Activated T-helper 2 cell treated with anti-CD3 and anti-CD28 coated beads, Interferon-gamma antibody, Interleukin-2, Interleukin-4, amounts not matched to agents 10 μg/mL and 5 μg/mL and 100 μg/mL, durations not matched to agents 14 hours and 24 hours and 36 hours (primary cell): ENCODE measurements at places on chromosomes 2 and 18. TPM values are rescaled to one million over a fixed set of nuclear protein-coding genes. Genes with fewer than 3 reads are reported as not detected.

Gene ARHGAP25
- total RNA-seq = 39.9 and 41.3 TPM in 2 replicates

Gene TP53I3
- 2.7 and 3.1 TPM in 2 replicates for total RNA-seq

Gene PDE11A
- total RNA-seq = not detected in 2 replicates

DNA sequence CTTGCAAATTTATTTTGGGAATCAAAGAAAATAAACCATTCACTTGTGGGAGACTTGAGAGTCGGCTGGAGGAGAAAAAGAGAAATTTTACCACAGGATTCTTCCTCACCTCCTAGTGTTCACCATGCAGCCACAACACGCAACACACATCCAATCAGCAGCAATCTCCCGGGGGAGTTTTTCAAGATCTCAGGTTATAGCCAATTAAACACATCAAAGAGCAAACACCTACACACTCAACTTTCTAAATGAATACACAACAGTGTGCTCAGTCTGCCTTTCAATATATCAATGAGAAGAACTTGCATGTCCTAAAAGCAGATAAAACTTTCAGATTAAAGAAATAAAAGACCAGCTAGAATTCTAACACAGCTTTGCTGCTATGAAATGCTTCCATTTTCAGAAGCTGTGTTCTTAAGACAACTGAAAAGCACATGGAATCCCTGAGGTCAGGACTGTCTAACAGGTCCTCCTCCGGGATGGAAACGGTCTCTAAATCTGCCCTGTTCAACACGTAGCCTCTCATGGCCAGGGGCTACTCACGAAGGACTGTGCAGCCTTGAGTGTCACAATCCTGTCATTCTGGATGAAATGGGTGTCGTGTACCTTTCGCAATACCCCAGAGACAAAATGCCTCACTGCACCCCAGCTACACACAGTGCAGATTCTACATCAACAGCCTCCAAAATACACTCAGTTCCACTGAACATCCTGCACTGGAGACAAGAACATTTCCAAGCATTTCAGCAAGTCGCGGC is 84.2 kb downstream of the ZNF516 start:
- no peak for DNase-seq

DNA sequence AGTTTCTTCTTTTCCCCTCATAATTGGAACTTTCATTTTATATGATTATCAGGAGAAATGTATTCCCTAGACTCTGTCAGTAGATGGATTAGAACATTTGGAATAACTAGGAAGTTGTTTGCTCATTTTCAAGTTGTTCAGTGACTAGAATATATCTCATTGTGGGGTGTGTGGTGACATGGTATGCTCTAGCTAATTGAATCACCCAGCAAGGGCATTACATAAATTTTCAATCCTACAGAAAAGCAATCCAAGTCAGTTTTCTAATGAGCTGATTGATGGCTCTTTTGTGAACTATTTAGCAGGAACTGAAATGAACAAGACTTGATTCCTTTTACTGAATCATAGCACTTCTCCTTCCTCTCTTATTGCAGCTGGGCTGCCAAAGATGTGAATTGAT is 461.4 kb downstream of the TGIF1 start:
- DNase-seq = no peak

GRCh38 chr18:62279561-62279960 is 45.5 kb upstream of the TNFRSF11A start:
- no peak for DNase-seq

- no peak for DNase-seq
Observed at GRCh38 chr2:66509326-66509811, 74.4 kb downstream of the MEIS1 start.

Gene FIGN
- not detected in 2 replicates for total RNA-seq

- no peak for DNase-seq
Observed at GRCh38 chr18:26438980-26439379, 109.4 kb downstream of the KCTD1 start.

GRCh38 chr2:223771475-223771874 is 65.9 kb downstream of the AP1S3 start:
- DNase-seq = no peak
